Dermis microvascular lymphatic vessel endothelial cell (primary cell): ENCODE measurements at places on chromosomes 7 and 10. TPM values are rescaled to one million over a fixed set of nuclear protein-coding genes. Genes with fewer than 3 reads are reported as not detected.

Gene BCL7B
- total RNA-seq = 21.3 and 24.9 TPM in 2 replicates

Gene SLC37A3
- 46.5 and 72.7 TPM in 2 replicates for total RNA-seq

Gene ITGA8
- total RNA-seq = 1.2 and 3.5 TPM in 2 replicates

Gene ELOVL3
- not detected in 2 replicates for total RNA-seq

Gene TBXAS1
- 0.38 and 0.64 TPM in 2 replicates for total RNA-seq
